Activated T-helper 1 cell treated with anti-CD3 and anti-CD28 coated beads, Interleukin-2, amount 50 U/mL, for 16 hours (primary cell): ENCODE measurements at places on chromosomes 2 and 18.

DNA sequence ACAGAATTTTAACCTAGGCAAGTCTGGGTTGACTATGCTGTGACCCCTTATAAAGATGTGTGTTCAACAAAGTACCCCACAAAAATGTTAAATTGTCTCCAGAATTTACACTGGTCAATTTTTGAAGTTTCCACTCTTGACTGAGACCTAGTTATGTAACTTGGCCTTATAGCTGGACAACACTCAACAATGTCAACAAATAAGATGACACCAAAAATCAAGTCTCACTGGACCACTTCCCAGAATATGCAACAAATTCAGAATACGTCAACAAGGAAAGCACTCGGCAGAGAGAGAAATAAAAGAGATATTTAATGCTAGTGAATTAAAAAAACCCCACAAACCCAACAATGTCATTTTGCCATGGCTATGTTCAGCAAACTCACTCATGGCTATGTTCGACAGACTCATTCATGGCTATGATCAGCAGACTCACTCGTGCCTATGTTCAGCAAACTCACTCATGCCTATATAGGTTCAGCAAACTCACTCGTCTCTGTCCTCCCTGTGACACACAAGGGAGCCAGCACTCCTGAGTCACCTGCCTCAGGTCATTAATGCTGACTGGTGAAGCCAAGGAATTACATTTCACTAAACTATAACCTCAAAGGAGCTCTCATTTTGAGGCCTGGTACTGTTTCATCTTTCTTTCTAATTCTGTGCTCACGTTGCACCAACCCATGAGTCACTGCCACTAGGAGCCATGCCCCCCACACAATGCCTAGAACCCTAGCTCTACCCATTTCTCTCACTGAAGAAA, 72.7 kb downstream of the PTPN2 start:
- DNase-seq, result no peak

DNA sequence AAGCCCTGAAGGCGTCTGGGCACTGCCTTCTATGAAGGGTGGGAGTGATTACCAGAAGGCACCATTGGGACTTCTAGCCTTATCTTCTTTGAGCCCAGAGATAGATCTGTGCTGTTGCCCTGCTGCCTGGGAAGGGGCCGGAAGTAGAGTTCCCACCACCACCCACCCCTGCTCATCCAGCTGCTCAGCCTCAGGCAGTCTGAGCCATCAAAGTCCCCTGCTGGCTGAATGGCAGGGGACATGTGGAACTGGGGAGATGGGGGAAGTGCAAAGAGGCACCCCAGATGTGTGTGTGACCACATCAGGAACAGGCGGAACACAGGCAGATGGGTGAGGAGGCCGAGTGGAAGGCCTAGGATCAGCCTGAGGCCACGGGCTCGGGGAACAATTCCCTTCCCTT, 3.3 kb upstream of the WNT10A start:
- no peak for DNase-seq

DNA sequence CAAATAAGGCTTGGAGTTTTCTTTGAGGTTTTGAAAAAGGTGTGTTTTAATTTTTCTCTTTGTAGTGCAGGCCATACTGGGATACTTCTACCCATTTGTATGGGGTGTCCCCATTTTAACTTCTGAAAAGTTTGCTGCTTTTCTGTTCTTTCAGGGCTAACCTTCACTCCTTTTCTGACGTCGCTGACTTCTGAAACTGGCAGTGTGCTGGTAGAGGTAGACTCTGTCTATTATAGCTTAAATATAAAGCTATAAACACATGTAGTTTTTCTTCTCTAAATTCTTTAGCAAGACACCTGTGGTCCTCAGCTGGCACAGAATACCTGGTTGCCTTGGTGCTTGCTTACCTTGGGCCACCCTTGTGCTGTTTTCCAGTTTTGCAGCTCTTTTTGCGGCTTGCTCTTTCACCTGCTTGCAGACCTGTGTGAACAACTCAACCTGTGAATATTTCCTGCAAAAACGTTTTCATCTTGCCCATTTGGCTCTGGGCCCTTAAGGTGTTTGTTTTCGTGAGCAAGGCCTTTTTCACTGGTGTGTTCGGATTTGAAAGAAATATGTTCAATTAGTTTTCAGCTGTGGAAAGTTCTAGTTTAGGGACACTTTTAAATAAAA, 42.2 kb downstream of the PHLPP1 start:
- no peak for DNase-seq

GRCh38 chr2:19351899-19352697, 6.3 kb downstream of the OSR1 start:
- no peak for DNase-seq
